HL-60 (cell line): ENCODE measurements at places on chromosomes 6 and 20.
A peak's percentile ranks its signal among the peaks of the same experiment; 100 is the strongest.

DNA sequence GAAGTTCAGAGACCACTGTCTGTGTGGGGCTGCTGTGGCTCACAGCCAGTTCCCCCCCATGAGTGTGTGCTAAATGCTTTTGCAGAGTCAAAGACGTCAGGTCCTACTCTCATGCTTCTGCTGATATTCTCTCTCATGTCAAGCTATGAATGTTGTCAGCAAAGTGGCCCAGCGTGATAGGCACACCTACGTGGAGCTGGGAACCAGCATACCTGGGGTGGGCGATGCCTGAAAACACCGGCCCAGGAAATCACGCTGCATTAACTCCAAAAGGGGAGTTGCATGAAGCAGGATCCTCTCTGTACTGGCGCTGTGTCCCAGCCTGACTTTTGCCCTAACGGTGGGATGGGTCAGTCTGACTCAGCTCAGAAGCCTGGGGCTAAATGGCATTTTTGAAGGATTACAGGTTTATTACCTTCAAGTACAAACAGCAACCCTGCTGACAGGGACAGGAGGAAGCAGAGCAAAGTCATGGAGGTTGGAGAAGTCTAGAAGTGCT, 9.0 kb upstream of the MRPS10 start:
- no peak for DNase-seq

DNA sequence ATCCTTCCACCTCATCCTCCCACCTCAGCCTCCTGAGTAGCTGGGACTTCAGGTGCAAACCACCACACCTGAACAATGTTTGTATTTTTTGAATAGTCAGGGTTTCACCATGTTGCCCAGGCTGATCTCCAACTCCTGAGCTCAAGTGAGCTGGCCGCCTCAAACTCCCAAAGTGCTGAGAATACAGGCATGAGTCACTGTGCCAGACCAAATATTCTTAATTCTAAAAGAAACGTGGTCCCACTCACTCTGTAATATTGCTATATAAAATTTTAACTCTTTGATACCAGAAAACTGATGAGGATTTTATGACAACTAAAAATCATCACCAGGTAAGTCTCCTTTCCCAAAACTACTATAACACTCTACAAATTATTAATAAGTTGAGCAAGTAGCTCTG, 716.8 kb upstream of the GJE1 start:
- no peak for DNase-seq

DNA sequence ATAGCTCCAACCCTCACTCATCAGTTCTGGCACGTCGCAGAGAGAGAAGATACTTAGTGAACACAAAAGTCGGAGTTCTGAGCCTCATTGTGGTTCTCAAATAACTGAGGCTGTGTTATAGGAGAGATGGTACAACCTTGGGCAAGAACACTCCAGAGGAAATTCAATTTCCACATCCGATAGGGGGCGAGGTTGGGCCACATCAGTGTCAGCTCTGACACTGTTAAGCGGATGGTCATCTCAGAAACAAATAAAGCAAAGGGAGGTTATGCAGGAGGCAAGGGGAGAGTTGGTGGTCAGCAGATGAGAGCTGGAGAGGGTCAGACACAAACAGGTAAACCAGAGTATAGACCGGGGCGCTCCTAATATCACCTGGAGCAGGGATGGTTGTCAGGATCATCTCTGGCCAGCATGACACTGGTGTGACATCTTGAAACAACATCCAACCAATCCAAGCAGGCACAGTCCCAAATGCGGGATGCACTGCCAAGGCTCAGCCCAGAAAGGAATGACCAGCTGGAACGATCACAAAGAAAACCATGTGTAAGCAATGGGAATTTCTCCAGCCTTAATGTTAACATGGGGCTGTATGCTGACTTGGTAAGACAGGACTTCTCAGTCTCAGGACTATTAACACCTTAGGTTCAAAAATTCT, 331.8 kb downstream of the HACE1 start:
- DNase-seq, result peak; percentile 6

GRCh38 chr6:22361576-22361975, 64.7 kb upstream of the PRL start:
- no peak for DNase-seq

- DNase-seq, result no peak
Measured at GRCh38 chr20:3653921-3654320, 9.3 kb downstream of the GFRA4 start.

DNA sequence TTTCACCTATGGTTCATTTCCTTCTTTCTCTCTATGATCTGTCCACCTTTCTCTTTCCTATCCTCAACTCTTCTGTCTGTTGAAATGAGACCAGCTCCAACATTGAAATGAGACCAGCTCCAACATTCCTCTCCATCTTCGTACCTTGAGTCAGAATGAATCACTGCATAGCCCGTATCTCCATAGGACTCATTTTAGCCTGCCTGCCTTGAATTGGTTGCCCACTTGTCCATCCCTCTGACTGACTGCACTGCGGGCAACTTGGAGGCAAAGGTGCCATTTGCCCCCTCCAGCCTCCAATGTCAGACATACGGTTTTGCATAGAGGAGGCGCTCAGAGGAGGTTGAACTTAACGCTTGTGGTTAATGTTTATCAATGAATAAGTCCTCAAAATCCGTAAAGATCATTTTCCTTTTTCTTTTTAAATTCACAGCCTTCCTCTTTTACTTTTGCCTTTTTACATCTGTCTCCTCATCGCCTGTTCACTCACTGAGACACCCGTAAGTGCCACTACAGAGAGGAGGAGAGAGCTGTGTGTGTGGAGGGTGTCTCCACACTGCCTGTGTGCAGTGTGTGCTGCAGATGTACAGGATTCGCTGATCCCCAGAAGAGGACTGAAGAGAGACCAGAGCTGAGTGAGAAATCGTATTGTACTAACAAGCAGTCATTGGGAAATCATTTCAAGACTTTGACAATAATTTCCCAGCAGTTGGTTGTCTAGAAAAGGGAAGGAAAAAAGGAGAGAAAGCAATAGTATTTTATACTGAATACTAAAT, 579.6 kb upstream of the MAP3K7 start:
- DNase-seq, result no peak

GRCh38 chr6:157542414-157543160, 161.6 kb downstream of the ZDHHC14 start:
- DNase-seq, result no peak

- DNase-seq, result peak; percentile 40
Measured at GRCh38 chr6:39309942-39310531, 4.2 kb downstream of the KCNK17 start.

DNA sequence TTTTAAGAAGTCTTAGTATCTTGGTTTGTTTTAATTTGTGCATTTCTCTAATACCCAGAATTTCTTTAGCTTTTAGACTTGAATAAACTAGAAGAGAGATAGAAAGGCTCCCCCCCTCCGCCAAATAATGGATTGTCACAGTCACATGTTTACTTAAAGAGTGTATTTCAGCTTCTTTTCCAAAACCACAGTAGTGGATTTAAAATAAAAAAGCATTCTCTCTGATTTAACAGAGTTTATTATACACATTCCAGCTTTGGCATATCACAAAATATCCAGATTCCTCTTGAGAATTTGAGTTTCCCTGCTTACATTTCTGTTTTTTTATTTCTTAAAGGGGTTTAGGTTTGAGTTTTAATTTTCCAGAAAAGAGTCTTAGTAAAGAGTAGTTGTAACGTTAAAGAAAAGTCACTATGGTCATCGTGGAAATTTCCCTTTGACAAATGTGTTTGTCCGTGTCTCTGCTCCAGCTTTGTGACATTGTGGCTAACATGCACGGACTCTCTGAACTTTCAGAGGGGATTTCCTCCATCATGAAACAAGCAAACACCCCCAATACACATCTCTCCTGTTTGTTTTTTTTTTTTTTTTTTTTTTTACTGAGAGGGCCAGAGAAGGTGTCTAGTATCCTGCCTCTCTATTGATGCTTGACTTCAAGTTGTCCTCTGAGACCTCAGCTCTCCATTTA, 113.5 kb upstream of the SUPT3H start:
- no peak for DNase-seq

DNA sequence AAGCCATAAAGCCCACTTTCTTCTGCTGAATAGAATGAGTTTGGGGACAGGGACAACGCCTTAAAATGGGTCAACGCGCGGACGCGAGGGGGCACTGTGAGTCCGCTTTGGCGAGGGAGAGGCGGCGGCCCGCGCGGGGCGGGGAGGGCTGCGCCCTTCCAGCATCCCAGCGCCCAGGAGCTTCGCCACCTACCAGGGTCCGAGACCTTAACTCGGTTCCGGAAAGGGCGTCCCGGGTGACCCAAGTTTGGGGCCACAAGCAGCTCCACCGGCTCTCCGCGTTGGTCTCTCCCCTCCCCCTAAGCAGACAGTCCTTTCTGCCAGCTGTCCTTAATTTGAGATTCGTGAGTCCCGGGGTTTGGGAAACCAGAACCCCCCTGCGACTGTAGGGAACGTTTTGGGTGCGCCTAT, 1.8 kb upstream of the SAMD5 start:
- DNase-seq, result peak; percentile 39

DNA sequence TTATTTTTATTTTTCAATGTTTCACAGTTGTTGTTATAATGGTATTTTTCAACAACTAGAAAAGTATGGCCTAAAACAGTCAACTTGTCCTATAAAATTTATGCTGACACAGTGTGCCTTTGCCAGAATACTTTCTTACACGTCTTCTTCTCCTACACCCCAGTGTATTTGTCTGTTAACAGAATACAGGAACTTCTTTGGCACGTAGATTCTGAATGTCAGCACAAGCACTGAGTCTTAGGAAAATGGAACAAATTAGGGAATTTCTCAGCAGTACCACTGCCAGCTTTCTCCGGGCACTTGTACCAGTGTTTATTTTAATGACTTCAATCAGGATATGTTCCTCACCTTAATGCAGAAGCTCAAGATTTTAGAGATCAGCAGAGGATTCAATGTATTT, 26.7 kb upstream of the AKIRIN2 start:
- no peak for DNase-seq

DNA sequence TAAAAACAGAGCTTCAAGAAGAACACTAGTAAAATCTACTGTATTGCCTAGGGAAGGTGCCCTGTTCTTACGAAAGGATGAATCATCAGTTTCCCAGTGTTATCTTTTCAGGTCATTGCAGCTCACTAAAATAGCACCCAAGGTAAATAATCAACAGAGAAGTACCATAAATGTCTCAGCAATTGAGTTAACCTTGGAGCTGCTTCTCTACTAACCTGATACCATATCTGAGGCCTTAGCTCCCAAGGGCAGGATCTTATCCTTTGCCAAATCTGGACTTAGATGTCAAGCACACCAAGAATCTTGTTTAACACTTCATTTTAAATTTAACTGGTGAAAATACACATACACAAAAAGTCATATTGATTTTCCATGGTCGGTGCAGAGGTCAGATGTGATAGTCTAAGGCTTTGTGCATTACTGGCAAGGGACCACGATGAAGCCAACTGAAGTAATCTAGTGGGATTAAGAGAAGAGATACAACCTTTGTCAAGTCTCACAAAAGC, 81.5 kb downstream of the EDN1 start:
- DNase-seq, result no peak

DNA sequence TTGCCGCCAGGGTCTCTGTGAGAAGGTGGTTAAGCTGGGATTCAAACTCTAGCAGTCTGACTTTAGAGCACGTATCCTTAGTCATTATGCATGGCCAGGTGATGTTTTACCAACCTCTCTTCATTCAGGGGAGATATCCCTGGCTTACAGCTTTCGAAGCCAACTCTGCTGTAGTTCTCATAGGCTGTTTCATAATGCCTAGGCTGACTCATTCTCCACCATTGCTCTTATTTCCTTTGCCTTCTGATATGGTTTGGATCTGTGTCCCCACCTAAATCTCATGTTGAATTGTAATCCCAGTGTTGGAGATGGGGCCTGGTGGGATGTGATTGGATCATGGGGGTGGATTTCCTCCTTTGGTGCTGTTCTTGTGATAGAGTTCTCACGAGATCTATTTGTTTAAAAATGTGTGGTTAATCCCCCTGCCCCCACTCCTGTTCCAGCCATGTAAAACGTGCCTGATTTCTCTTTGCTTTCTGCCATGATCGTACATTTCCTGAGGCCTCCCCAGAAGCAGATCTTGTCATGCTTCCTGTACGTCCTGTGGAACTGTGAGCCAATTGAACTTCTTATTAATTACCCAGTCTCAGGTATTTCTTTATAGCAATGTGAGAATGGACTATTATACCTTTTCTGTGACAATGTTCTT, 94.6 kb upstream of the MAN1A1 start:
- DNase-seq, result no peak

- DNase-seq, result no peak
Measured at GRCh38 chr6:49329186-49329585, 133.9 kb downstream of the MMUT start.

DNA sequence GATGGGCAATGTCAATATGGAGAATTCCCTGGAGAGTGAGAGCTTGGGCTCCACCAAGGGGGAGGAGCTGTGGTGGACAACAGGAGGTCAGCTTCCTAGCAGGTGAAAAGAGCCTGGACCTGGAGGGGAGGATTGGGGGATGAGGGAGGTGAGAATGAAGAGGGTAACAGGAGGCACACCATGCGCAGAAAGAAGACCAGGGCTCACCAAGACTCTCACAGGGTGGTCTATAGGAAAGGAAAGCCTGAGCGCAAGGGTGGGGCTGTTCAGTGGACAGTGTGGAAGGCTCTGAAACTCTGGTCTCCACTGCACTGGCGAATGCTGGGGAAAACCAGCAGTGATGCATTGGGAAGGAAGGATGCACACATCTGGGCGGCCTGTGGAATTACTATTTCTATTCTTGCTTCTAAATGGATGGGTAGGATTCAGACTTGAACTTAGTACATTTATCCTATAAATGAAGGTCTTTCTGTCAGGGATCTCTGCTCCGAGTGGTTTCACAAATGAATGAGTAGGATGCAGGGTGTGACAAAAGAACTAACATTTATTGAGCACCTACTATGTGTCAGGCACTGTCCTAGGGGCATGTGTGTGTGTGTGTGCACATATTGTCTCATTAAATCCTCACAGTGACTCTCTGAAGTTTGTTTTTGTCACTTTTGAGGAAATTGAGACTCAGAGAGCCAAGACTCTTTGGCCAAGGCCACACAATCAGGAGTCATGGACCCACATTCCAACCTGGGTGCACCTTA, 152.7 kb downstream of the CD83 start:
- no peak for DNase-seq

DNA sequence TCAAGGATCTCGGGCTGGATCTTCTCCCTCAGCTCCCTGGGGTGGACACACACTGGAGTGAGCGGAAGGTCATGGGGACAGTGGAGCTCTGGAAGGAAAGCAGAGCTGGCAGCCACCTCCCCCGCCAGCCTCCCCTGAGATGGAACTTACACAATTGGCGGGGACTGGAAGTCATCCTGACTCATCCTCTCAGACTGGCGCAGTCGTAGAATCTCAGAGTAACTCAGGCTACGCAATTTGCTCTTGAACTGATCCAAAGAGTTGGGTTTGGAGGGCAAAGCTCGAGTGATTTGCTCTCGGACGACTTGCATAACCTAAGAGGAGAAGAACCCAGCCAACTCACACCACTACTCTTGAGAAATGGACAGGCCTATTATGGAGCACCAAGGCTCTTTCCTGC, 34.8 kb downstream of the ELMO2 start:
- peak; percentile 68 for DNase-seq

GRCh38 chr6:92181347-92181746, 1238.0 kb downstream of the EPHA7 start:
- no peak for DNase-seq

DNA sequence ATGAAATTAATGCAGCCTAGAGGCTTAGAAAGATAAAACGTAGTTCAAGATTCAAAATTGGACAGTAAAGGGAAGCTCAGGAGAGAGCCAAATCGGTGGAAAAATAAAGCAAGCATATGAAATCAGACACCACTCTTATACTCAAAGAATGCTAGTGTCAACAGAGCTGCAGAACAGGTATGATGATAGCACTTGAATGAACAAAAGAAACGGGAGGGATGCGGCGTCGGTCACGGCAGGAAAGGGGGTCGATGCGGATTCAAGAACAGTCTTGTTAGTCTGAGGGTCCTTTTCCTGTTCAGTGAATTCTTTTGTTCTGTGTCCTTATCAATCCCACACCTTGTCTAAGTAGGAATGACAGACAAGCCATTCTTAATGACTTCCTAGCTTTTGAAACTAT, 114.4 kb downstream of the FOXC1 start:
- DNase-seq, result no peak
